RKO (cell line): ENCODE measurements at places on chromosomes 13 and 19.
A peak's percentile ranks its signal among the peaks of the same experiment; 100 is the strongest.

DNA sequence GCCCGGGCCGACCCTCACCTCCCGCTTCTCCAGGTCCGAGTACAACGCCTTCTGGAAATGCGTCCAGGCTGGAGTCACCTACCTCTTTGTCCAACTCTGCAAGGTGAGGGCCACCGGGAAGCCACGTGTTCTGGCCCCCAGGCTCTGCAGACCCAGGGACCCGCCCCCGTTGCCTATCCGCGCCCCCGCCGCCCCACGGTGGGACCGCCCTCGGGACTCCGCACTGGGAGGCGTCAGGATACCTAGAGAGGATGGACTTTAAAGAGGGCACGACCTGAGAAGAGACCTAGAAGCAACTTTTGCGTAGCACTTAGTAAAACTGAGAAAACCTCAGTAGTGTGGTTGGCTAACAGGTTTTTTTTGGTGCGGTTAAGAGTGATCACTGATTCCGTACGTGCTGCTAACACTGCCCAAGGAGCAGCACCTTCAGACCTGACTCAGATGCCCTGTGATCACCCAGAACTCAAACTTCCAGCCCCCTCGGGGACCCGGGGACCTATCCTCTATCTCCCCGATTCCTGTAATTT is 492 bp downstream of the TMEM147 start:
- peak; percentile 37 for DNase-seq

DNA sequence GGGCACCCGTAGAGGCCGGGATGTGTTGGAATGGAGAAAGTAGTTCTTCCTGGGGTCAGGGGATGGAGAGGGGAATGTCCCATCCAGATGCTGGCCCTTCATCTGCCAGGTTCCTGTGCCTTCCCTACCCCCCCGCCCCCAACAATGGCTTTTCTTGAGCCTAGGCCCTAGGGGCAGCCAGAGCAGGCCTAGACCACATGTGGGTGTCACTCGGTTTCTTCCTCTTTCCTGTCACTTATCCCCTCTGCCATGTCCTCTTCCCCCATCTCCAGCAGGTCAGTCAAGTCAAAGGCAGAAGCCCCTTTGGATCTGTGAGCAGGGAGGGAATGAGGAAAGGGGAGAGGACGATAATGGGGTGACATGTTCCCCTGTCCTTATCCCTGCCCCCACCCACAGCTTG is 36.4 kb downstream of the LYL1 start:
- no peak for DNase-seq

- DNase-seq = no peak
Measured at GRCh38 chr13:110454227-110454859, 107.2 kb downstream of the RAB20 start.

DNA sequence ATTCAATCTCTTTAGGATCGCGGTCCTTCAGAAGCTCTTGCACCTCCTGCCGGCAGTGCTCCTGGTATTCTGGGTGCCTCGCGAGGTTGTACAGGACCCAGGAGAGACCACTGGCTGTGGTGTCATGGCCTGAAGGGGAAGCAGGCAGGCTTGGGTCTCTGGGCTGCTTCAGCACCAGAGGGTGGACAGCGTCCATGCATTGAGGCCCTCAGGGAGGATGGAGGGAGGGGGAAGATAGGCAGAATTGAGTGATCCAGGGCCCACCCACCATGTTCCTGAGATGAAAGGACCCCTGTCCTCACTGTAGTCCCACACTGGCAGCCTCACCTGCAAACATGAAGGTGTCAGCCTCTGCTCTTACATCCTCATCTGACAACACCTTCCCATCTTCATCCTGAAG is 17.9 kb upstream of the OR10H5 start:
- no peak for DNase-seq

GRCh38 chr19:16076154-16076957 is at the start of gene TPM4:
TSS of gene TPM4 (plus strand) at chr19:16076495. CDS start at chr19:16076566, 71 bp downstream.
- DNase-seq = peak; percentile 95

GRCh38 chr19:30020189-30020588 is 78.2 kb downstream of the URI1 start:
- DNase-seq = no peak

- no peak for DNase-seq
Measured at GRCh38 chr19:38059897-38060296, 152.9 kb downstream of the SIPA1L3 start.

DNA sequence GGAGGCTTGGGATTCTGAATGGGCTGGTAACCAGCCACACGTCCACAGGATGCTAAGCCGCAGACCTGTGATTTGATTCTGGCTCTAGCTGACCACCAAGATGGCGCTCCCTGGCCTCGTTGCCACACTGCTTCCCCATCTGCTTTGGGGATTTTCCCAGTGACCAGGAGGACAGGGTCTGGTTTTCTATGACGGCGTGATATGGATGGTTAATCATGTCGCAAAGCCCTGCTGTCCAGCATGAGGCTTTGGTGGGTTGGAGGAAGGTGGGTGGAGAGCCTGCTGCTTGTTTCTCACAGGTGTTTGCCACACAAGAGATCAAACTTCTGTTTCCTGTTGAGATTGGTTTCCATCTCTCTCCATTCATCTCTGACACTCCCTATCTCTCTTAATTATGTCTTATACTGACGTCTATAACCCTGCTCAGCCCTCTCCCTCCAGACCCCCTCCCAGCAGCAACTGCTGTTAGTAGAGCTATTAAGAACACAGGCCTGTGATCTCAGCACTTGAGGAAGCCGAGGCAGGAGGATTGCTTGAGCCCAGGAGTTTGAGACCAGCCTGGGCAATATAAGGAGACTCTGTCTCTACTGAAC is 102.7 kb downstream of the SIPA1L3 start:
- DNase-seq = no peak

DNA sequence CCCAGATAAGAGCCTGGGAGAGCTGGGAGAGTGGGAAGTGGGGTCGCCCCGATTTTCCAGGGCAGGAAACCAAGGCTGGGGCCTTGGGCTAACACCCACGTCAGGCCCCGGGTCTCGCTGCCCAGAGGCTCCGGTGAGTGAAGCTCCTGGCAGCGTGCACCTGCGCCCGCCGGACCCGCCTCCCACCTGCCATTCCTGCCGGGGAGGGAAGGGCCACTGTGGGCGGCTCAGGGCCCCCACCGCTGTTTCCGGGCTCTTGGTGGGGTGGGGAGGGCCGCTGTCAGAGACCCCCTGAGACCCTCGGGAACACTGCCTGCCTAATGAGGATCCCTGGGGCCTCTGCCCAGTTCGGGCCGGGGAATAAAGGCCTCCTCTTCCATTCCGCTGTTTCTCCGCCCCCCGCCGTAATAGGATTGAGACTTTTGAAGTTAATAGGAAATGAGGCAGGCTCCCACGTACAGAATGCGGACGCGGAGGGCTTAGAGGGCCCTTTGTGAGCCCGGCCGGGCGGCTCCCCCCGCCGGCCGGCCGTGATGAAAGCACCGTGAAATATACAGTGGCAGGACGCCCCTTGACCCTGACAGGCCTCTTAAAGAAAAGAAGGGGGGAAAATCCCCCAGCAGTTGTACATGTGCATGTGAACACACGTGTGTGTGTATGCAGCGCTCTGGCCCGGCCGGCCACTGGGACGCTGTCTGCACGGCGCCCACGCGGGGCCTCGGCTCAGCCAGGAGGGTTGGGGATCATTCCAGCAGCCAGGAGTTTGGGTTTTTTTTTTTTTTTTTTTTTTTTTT is 33.2 kb downstream of the EFNA2 start:
- DNase-seq = no peak
